ENCODE measurements at places on chromosomes 3 and 15.

GRCh38 chr3:138347960-138348753, at the start of gene MRAS:
Gene MRAS (plus strand): TSS chr3:138348579. CDS start chr3:138372884, 24,305 bp downstream.
- peak; percentile 78 for DNase-seq

DNA sequence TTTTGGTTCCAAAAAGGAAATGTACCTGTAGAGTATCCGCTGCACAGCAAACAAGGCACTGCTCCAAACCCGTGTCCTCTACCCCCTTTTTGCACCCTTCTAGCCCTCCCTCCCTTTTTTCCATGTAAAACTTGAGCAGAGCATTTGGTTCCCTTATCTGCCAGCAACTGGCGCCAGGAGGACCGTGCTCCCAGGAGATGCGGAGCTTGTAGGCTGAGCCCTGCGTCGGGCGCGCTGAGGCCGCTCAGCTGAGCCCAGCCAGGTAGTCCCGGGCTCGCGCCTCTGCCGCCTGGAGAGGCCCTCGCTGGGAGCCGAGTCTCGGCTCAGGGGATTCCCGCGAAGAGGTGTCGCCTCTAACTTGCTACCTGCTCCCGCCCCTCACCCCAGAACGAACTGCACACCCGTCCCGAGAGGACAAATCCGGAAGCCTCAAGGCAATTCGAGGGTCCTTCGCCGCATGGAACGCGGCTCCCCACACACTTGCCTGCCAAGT, 575 bp downstream of the TRPM7 start:
- peak; percentile 65 for DNase-seq

GRCh38 chr3:111956449-111956848, 22.4 kb upstream of the ABHD10 start:
- no peak for DNase-seq

DNA sequence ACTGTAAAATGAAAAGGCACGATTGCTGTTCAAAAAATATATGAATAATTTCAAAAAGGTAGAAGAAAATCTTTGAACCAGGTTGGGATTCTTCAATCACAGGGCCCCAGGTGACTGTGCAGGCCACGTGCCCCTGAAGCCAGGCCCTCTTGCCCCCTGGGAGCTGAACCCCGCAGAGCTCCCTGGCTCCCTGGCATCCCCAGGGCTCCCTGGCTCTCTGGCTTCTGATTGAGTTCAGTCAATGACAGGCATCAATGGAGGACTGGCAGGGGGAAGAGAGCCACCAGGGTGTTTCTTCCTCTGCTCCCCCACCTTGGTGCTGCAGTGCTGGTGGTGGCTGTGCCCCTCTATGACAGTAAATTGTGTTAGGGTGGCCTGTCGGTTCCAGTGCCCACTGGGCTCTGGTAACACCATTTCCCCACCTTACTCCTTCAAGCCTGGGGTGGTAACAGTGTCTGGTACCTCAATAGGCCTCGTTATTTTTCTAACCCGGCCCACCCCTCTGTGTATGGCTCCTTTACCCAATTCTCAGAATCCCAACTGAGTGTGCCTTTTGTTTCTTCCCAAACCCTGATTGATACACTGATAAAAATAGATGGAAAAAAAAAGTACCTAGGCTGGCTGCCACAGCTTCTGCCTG, 62.6 kb downstream of the STARD5 start:
- DNase-seq: no peak

GRCh38 chr15:31371520-31372240, 45.0 kb downstream of the KLF13 start:
- no peak for DNase-seq

DNA sequence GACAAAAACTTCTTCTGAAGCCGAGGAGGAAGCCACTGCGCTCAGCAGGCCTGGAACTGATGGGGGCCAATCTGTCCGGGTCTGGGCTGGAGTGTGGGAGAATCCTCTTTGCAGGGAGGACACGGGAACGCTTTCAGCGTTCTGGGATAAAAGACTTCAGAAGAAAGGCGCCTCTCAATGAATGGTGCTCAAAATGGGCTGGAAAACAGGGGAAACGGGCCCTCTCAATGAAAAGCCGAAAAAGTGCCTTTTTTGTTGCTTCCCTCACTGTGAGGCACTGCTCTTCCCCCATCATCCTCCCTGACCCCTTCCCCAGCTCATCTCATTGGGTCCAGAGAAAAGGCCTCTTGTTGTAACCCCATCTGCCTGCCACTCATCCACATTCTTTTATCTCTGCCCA, 119.5 kb upstream of the LRIG1 start:
- no peak for DNase-seq

DNA sequence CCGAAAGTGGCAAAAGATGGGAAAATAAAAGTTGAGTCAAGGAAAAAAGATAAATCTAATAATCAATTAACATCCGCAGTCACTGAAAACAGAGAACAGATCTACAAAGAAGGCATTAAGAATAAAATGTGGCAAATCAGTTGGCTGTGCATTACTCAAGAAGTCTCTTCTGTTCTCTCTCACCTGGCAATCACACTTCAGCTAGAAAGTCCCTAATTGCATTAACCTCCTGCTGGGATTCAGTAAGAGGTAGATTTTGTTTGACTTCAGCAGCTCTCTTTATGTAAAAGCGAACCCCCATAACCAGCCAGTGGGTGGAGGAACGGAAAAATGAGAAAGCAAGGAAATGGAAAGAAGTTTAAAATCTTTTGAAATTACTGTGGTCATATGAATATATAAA, 94.7 kb upstream of the PLXND1 start:
- no peak for DNase-seq

GRCh38 chr3:13276438-13277195, 143.5 kb downstream of the NUP210 start:
- no peak for DNase-seq

DNA sequence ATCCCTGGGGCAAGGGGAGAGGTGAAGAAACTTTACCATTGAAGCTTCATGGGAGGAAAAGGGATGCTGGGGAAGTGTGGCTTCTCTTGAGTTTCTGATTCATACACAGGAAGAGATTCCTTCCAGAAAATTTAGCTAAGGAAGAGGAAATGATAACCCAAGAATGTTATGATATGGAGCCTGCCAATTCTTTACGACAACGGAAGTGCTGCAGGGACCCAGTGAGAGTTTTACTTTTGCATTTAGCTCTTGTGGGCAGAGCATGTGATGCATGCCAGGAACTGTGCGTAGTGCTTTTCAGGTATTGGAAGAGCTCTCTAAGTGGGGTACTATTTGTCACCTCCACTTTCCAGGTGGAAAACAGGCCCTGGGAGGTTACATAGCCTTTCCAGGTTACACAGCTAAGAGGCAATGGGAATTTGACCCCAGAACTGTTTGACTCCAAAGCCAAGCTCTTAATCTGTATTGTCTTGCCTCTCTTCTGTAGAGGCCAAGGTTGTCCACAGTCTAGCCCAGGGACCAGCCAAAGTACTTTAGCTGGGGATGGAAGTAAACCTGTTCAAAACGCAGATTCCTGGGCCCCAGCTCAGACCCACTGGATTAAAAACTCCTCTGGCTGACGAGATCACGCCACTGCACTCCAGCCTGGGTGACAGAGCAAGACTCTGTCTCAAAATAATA, 23.0 kb downstream of the CMTM7 start:
- no peak for DNase-seq

DNA sequence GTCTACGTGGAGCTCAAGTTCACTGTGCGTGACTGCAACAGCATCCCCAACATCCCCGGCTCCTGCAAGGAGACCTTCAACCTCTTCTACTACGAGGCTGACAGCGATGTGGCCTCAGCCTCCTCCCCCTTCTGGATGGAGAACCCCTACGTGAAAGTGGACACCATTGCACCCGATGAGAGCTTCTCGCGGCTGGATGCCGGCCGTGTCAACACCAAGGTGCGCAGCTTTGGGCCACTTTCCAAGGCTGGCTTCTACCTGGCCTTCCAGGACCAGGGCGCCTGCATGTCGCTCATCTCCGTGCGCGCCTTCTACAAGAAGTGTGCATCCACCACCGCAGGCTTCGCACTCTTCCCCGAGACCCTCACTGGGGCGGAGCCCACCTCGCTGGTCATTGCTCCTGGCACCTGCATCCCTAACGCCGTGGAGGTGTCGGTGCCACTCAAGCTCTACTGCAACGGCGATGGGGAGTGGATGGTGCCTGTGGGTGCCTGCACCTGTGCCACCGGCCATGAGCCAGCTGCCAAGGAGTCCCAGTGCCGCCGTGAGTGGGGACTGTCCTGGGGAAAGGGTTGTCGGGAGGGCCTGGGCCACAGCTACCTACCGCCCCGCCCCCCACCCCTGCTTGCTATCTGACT, 11.2 kb downstream of the EPHB3 start:
- DNase-seq: no peak

- peak; percentile 65 for DNase-seq
Observed at GRCh38 chr15:75347222-75348033, 589 bp downstream of the NEIL1 start.

DNA sequence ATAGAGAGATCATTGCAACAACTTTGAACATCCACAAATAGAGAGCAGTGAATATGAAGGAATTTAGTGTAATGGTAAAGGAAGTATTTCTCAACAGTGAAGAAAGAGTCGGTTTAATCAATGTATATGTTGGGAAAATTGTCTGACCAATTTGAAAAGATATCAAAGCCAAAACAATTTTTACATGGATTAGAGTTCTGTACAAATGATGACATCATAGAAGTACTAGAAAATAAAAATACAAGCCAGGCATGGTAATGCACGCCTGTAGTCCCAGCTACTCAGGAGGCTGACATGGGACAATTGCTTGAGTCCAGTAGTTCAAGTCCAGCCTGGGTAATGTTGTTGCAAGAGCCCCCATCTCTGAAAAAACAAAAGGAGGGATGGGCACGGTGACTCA, 26.0 kb upstream of the TMEM42 start:
- no peak for DNase-seq

DNA sequence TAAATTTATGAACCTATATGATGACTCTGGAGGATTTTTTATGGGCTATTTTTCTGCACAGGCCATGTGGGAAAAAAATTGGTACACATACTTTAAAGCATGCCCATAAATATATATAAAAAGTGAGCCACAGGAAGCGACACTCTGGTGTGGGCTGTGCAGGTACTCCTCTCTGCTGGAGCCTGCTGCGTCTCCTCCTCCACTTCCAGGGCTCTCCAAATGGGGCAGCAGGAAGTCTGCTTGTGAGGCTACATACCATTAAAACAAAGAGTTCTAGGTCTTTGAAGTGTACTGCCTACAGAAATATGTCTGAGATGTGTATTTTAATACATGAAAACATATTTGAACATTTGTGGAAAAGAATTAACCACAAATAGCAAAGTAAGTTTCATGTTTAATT, 135.1 kb downstream of the CTNNB1 start:
- no peak for DNase-seq

DNA sequence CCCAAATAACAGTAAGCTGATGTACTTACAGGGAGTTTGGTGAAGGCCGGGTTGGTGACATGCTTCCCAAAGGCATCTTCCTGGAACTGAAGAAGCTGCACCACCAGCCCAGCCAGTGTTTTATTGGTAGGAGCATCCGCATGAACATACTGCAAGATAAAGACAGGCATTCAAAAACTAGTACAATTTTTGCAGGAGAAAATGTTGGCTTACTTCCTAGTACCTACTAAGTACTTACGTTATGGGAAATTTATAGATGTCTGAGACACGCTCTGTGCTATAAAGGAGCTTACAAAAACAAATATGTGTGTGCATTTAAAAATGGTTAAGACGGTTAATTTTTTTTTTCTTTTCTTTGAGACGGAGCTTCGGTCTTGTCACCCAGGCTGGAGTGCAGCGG, 8.9 kb downstream of the SMARCC1 start:
- no peak for DNase-seq

DNA sequence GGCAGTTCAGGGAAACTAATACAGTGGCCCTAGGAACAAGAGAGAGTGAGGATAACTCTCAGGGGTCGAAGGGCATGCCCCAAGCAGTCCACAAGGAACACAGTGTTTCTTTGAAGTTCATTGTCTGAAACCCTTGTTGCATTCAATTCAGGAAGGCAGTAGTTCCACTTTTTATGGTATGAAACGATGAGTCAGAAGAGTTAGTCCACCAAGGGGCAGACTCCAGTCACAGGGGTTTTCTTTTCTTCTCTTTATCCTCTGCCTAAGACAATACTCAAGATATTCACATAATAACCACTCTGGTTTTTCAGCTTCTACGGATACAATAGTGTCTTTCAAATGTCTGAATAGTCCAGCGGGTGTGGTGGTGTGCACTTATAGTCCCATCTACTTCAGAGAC, 23.7 kb upstream of the TICRR start:
- DNase-seq: no peak

GRCh38 chr15:48389691-48390143, 58.5 kb downstream of the DUT start:
- DNase-seq: no peak

DNA sequence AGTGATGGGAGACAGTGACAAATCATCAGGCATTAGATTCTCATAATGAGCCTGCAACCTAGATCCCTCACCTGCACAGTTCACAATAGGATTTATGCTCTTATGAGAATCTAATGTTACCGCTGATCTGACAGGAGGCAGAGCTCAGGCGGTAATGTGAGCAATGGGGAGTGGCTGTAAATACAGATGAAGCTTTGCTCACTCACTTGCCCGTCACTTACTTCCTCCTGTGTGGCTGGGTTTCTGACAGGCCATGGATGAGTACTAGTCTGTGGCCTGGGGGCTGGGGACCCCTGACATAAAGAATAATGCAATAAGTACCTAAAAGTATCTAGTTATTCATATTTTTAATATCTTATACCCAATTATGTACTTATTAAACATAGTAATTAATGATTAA, 15.6 kb downstream of the IQCB1 start:
- no peak for DNase-seq

- DNase-seq: no peak
Observed at GRCh38 chr3:186782542-186783057, 777 bp upstream of the EIF4A2 start.

- no peak for DNase-seq
Observed at GRCh38 chr15:23648920-23649515, 1.4 kb upstream of the MAGEL2 start.

GRCh38 chr3:150407051-150407807, 869 bp upstream of the TSC22D2 start:
- DNase-seq: no peak

DNA sequence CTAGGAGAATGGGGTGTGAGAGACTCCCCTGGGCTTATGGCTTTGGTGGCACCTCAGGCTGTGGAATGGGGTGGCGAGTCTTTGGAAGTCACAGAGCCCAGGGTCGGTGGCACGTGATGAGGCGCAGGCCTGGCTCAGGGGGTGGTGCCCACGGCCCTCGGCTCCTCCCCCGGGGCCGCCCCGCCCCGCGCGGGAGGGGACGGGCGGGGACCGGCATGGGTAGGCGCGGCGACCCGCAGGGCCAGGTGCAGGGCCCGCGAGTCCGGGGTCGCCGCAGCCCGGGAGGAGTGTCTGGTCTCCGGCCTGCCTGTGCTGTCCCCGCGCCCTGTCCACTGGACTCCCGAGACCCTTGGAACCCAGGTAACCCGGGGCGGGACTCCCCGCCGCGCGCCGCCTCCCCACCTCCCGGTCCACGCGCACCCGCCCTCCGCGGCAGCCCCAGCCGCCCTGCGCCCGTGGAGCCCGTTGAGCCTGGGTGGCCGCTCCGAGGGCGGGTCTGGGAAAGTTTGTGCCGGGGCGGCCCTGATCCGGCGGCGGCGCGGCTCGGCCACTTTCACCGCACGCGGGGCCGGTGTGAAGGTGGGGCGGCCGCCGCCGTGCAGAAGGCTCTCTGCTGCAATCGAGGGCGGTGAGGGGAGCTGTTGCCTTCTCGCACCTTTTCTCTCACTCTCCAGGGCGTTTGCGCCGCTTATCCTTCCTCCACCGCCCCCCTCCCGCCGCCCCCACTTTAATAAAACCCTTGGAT, at the start of gene PAQR5:
TSS of gene PAQR5 (plus strand) at position 216 of the 745 bp plus-strand sequence. CDS start 61,169 bp downstream, outside the sequence.
- DNase-seq: peak; percentile 54

GRCh38 chr3:172524611-172525010, 1.4 kb upstream of the TNFSF10 start:
- no peak for DNase-seq

- DNase-seq: no peak
Observed at GRCh38 chr15:48563934-48564333, 81.6 kb downstream of the FBN1 start.

GRCh38 chr15:67134067-67134838, 68.9 kb downstream of the SMAD3 start:
- DNase-seq: no peak
